BJ (cell line): ENCODE measurements at places on chromosomes 5 and 9. TPM values are rescaled to one million over a fixed set of nuclear protein-coding genes. Genes with fewer than 3 reads are reported as not detected.
A peak's percentile ranks its signal among the peaks of the same experiment; 100 is the strongest.

DNA sequence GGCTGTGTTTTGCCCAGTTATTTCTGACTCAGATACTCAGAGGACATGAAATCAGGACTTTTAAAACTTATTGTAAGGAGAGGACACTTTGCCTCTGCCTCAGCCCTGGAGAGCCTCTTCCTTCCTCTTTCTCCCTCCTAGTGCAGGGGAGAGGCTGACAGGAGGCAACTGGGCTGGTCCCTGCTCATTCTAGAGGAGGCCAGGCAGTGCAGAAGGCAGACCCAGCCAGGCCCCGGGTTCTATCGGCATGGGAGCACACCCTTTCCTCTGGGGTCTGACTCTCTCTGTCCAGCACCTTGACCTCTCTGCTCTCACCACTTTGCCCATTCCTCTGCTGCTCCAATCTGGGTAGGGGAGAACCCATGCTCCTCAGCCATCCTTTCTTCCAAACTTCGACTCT is 16.0 kb upstream of the SMIM32 start:
- no peak for DNase-seq

- DNase-seq = no peak
Observed at GRCh38 chr5:34012791-34013190, 4.9 kb upstream of the AMACR start.

DNA sequence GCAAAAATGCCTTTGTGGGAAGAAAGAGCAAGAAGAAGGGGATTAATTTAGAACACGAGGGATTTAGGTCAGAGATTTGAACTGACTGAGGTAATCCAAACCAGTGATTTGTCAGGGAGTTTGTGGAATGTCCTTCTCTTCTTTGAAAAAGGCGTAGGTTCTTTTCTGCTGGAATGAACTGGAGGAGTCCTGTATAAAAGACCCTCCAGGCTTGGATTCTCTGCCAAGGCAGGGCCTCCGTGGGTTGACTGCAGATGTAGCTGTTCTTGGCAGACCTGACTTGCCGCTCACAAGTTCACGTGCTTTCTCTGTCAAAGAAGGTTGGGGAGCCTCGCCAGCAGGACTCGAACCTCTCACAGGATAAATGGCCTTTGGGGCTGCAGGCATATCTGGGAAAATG is 62.8 kb upstream of the STC2 start:
- DNase-seq = no peak

- DNase-seq = no peak
Observed at GRCh38 chr5:36397901-36398536, 96.3 kb upstream of the RANBP3L start.

- no peak for DNase-seq
Observed at GRCh38 chr9:135277219-135278201, 190.0 kb downstream of the OLFM1 start.

GRCh38 chr5:6712577-6713273 is 507 bp upstream of the TENT4A start:
- DNase-seq = peak; percentile 75

GRCh38 chr9:122475717-122476116 is 2.0 kb downstream of the OR1J1 start:
- no peak for DNase-seq

GRCh38 chr9:36194326-36195000 is 3.7 kb downstream of the CLTA start:
- no peak for DNase-seq

DNA sequence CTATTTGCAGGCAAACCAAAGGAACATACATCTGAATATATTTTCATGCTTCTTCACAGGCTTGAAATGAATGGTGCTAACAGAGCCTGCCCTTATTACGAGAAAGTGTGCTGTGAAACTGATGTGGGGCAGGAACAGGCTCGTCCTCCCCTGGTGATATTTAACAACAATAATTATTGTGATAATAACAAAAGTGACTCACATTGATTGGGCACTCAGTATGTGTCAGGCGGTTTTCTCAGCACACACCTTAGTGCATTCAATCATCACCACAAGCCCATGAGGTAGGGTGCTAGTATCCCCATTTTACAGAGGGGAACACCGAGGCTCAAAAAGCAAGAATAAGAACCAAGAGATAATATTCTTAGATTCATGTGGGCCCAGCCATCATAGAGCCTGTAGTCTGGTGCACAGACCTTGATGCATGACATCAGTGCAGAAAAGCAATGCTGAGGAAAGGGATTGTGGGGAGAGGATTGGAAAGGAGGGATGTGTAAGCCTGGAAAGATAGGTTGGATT is 18.1 kb upstream of the BOD1 start:
- no peak for DNase-seq

GRCh38 chr5:178990491-178990890 is 4.6 kb downstream of the GRM6 start:
- DNase-seq = no peak

- DNase-seq = peak; percentile 31
Observed at GRCh38 chr5:174045470-174046025, at the start of gene NSG2. NSG2 (plus strand) TSS chr5:174045706; CDS start chr5:174046756, 1,050 bp downstream.

DNA sequence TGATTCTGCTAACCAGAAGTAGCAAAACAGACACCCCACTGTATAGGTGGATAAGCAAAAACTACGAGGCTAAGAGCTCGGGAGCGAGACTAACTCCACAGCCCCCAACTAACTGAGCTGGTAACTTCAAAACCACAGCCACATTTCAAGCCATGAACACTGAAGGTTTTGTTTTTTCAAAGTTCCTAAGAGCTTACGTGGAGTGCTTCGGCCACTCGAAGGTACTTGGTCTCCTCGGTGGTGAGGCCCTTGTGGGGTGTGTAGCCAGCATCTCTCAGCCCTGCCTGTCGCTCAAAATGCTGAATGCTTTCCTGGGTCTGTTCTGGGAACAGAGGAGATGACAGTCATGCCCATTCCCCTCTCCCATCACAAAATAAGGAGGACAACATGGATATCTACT is 11.1 kb downstream of the KIAA1191 start:
- DNase-seq = no peak

GRCh38 chr9:35415402-35416097 is 74.4 kb upstream of the RUSC2 start:
- no peak for DNase-seq

GRCh38 chr5:32302835-32303754 is 9.6 kb downstream of the MTMR12 start:
- no peak for DNase-seq

GRCh38 chr9:110571801-110572483 is 7.6 kb downstream of the SVEP1 start:
- DNase-seq = no peak

DNA sequence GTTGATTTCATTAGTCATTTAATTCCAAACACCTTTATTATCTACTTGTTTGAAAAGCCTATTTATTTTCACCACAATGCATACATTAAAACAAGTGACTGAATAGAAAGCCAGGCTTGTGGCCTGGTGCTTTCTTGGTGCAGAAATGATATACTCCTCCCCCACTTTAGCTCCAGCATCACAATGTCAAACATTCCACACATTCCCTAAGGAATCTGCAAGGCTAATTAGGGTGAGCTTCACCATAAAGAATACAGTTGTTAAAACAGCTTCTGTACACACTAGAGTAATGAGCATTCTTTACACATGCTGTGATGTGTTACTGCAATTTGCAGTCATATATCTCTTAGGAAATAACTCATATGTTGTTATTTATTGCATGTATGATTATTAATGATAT is 705.7 kb downstream of the CETN3 start:
- DNase-seq = no peak

- DNase-seq = no peak
Observed at GRCh38 chr5:40685193-40685592, 5.5 kb downstream of the PTGER4 start.

DNA sequence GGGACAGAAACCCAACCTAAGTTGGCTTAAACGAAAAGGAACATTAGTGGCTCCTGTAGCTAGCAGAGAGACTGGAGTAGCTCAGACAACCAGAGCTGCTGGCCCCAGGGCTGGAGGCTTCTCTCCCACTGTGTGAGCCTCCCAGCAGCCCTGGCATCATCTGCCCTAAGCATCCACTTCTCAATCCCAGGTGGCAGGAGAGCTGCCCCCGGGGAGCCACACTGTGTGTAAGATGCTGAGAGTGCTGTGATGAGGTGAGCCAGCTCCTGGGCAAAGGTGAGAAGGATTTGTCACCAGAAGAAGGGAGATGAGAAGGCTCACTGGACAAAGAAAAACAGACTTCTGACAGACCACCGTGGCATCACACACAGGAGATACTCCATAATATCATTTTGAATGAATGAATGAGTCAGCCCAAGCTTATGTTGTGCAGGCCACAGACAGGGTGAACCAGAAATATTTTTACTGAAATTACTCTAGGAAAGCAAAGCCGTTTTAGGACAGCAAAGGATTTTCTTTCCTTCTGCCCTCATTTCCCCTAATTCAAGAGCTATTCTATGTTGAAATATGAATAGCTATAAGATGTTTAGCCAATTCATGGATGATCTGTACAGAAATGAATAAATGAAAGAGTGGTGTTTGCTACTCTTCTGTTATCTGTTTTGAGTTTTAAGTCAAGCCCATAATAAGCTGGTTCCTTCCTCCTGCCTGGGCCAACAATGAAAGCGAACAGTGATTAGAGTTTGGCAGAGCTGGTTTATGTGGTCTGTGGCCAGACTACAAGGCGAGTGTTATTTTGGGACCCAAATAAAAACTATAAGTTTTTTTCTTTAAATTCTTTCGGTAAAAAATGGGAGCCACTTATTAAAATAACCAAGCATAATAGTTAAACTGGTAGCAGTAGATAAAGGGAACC is 57.4 kb upstream of the ECM2 start:
- DNase-seq = no peak

DNA sequence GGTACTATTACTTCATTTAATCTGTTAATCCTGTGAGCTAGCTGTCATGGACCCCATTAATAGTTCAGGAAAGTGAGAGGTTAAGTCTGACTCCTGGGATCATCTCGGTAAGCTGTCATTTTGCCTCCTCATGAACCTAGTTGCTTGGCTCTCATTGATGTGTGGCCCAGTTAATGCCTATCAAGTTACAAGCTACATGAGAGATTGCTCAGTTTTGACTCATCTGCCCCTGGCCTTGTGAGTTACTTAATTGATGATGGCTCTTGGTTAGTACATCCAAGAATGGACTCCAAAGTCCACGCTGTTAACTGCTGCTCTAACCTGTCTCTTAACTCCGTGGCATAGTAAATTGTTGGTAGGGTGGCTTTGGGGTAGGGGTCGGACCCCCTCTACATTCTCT is 23.9 kb downstream of the LARP1 start:
- DNase-seq = peak; percentile 54

- no peak for DNase-seq
Observed at GRCh38 chr5:109354761-109355160, 55.0 kb downstream of the PJA2 start.

DNA sequence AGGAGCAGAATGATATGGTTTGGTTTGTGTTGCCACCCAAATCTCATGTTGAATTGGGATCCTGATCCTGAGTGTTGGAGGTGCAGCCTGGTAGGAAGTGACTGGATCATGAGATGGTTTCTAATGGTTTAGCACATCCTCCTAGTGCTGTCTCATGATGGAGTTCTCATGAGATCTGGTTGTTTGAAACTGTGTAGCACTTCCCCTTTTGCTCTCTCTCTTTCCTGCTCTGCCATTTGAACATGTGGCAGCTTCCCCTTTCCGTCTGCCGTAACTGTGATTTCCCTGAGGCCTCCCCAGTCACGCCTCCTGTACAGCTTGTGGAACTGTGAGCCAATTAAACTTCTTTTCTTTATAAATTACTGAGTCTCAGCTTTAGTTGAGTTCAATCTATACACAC is 756.8 kb upstream of the CDH6 start:
- DNase-seq = no peak

- DNase-seq = no peak
Observed at GRCh38 chr9:1939926-1940368, 75.2 kb upstream of the SMARCA2 start.

- no peak for DNase-seq
Observed at GRCh38 chr5:158461240-158461854, 602.4 kb upstream of the CLINT1 start.

- DNase-seq = no peak
Observed at GRCh38 chr5:174189654-174190541, 144.4 kb downstream of the NSG2 start.

GRCh38 chr5:93967923-93968322 is 226.5 kb upstream of the POU5F2 start:
- no peak for DNase-seq

DNA sequence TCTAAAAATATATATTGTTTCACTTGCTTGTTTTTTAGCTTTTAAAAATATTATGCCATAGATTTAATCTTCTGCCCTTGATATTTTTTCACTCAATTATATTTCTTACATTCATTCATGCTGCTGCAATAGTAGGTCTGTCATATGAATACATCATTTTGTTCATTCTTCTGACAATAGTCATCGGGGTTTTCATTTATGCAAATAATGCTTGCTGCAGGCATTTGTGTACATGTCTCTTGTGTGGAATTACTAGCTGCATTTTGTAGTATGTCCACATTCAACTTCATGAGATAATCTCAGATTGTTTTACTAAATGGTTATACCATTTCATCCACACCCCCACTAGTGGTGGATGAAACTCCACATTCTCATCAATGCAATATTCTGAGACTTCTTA is 5.3 kb upstream of the PLPP1 start:
- DNase-seq = no peak

- DNase-seq = no peak
Observed at GRCh38 chr9:17075758-17076485, 58.9 kb upstream of the CNTLN start.

DNA sequence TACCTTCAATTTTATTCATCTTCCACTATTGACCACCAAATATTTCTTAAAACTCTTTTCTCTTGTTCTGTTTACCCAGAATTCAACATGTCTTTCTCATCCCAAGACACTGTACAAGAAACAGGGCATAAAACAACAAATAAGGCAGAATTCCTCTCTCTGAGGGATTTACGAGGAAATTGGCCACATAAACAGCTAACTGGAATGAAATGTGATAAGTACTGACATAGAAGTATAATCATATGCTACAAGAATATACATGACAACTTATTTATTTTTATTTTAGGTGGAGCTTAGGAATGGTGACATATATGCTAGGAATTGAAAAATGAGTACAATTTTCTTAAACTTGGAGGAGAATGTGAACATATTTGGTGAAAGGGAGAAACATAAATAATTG is 48.8 kb upstream of the FBN2 start:
- DNase-seq = no peak

FIBCD1 gene
- 1.2 and 1.4 TPM in 2 replicates for polyA plus RNA-seq

SPATA6L gene
- 0.39 and 0.43 TPM in 2 replicates for polyA plus RNA-seq

TAF11L5 gene
- not detected in 2 replicates for polyA plus RNA-seq

TSC1 gene
- polyA plus RNA-seq = 45.2 and 45.6 TPM in 2 replicates

SPATA9 gene
- polyA plus RNA-seq = 0.53 and 1.0 TPM in 2 replicates

ECSCR gene
- polyA plus RNA-seq = 0.37 and 0.38 TPM in 2 replicates

SLC36A3 gene
- not detected in 2 replicates for polyA plus RNA-seq

LRRC26 gene
- polyA plus RNA-seq = not detected in 2 replicates

CCDC192 gene
- not detected in 2 replicates for polyA plus RNA-seq

FAM114A2 gene
- polyA plus RNA-seq = 12.1 and 21.3 TPM in 2 replicates

RANBP3L gene
- not detected in 2 replicates for polyA plus RNA-seq

FAM151B gene
- polyA plus RNA-seq = 2.6 and 3.5 TPM in 2 replicates
